ENCODE measurements at places on chromosomes 5 and 9. TPM values are rescaled to one million over a fixed set of nuclear protein-coding genes. Genes with fewer than 3 reads are reported as not detected.

GRCh38 chr5:151184316-151185042 is 26.9 kb upstream of the ANXA6 start:
- H3K27ac ChIP-seq, result no peak overlapping the region
- no peaks in the 10 kb centered on the region for H3K36me3 ChIP-seq
- no peaks in the 10 kb centered on the region for H3K4me1 ChIP-seq
- no peak overlapping the region for H3K4me3 ChIP-seq

DNA sequence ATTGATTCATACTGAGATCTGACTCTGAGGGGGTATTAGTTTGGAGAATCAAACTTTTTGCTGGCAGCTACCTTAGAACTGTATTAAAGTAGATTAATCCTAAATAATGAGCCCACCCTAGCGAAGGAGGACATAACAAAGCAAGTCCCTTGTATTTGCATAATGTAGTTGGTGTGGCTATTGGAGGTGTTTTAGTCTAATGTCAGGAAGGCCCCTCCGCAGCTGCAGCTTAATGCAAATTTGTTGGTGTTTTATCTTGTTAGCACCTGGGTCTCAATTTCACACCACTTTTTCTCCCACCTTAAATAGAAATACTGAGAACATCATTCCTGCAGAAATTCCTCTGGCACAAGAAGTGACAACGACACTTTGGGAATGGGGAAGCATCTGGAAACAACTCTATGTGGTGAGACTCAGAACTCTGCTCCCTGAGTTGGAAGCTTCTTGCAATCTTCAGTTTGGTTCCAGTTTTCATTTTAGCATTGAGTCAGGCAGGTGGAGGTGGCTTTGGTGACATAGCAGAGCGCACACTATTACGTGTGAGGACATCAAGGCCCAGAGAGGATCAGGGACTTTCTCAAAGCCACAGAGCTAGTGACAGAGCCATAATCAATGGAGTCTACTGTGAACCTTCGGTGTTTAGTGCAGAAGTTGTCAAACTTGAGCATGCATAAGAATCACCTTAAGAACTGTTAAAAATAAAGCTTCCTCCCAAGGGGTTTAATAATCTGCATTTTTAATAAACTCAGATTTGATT is 33.9 kb downstream of the DOCK2 start:
- DNase-seq, result no peak
- H3K27me3 ChIP-seq, result no peaks in the 10 kb centered on the region
- peaks cover 8% of the 10 kb centered on the region for H3K4me1 ChIP-seq
- H3K4me3 ChIP-seq, result no peak overlapping the region

LHX3 gene
- not detected for total RNA-seq

DNA sequence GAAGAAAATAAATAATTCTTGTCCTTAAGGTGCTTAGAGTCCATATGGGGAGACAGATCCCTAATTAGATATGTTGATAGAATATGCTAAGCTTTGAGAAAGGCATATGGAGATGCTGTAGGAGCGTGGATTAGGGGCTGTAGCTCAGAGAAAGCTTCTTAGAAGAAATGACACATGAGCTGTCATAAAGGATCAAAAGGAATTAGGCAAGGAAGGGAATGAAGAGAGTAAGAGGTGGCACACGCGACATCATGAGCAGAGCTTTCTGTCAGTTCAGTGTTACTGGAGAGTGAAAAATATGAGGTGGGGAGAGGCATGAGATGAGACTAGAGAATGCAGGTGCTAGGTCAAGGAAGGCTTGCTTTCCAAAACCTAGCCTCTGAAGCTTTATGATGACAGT is 118.6 kb downstream of the KIAA0825 start:
- no peak overlapping the region for H3K27ac ChIP-seq
- H3K36me3 ChIP-seq, result no peaks in the 10 kb centered on the region
- no peaks in the 10 kb centered on the region for H3K4me1 ChIP-seq

SPATA31E1 gene
- total RNA-seq, result not detected

RIOK2 gene
- 33.1 TPM for total RNA-seq

OLFML2A gene
- 9.0 TPM for total RNA-seq

- no peaks in the 10 kb centered on the region for H3K4me1 ChIP-seq
- no peaks in the 10 kb centered on the region for H3K36me3 ChIP-seq
- no peak overlapping the region for H3K27ac ChIP-seq
- no peak overlapping the region for H3K4me3 ChIP-seq
Measured at GRCh38 chr9:21872696-21873095, 70.3 kb downstream of the MTAP start.

- H3K27me3 ChIP-seq, result no peaks in the 10 kb centered on the region
- H3K4me3 ChIP-seq, result no peak overlapping the region
- no peaks in the 10 kb centered on the region for H3K36me3 ChIP-seq
- DNase-seq, result no peak
- peaks cover 15% of the 10 kb centered on the region for H3K4me1 ChIP-seq
- no peak overlapping the region for H3K27ac ChIP-seq
Measured at GRCh38 chr5:118726891-118727290, 261.5 kb downstream of the DTWD2 start.
